ENCODE measurements at places on chromosomes 11 and 22. TPM values are rescaled to one million over a fixed set of nuclear protein-coding genes. Genes with fewer than 3 reads are reported as not detected.

- no peak for DNase-seq
Observed at GRCh38 chr22:18978506-18978905, 42.4 kb upstream of the PRODH start.

GRCh38 chr22:20465759-20466077, 28.1 kb upstream of the SCARF2 start:
- no peak for DNase-seq

DNA sequence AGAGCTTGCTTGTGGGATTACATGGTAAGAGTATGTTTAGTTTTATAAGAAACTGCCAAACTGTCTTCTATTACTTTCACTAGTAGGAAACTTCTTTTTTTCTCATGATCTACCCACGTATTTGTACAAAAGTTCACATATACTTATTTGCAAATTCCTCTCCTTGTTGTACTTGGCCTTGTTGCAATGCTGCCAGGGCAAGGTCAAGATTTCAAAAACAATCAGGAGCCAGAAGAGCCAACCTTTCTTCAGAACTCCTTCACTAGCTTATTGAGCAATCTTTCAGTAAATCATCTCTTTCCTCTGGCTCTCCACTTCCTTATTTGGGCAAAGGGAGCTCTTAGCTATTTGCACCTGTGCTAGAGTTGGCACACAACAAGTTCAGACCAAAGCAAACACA, 9.7 kb downstream of the SRSF8 start:
- DNase-seq: peak; percentile 90

The ARHGEF17 gene
- total RNA-seq: 80.6 TPM

DNA sequence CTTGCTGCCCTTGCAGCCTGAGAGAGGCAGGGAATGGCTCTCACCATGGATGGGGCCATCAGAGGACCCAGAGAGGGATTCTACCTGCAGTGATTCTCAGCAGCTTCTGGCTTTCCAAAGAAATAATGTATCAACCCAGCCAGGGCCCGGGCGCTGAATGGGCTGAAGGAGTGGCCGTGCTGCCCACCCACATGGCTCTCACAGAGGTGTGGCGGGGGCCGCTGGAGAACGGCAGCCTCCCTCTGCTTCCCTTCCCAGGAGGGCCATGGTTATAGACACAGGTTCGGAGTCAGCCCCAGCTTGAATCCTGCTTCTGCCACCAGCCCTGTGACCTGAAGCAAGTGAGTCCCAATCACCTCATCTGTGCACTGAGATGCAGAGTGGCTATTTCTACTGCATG, 82.7 kb downstream of the THAP12 start:
- no peak for DNase-seq

GRCh38 chr11:74330075-74330858, 18.8 kb upstream of the P4HA3 start:
- peak; percentile 87 for DNase-seq

The PUS3 gene
- 15.1 TPM for total RNA-seq

DNA sequence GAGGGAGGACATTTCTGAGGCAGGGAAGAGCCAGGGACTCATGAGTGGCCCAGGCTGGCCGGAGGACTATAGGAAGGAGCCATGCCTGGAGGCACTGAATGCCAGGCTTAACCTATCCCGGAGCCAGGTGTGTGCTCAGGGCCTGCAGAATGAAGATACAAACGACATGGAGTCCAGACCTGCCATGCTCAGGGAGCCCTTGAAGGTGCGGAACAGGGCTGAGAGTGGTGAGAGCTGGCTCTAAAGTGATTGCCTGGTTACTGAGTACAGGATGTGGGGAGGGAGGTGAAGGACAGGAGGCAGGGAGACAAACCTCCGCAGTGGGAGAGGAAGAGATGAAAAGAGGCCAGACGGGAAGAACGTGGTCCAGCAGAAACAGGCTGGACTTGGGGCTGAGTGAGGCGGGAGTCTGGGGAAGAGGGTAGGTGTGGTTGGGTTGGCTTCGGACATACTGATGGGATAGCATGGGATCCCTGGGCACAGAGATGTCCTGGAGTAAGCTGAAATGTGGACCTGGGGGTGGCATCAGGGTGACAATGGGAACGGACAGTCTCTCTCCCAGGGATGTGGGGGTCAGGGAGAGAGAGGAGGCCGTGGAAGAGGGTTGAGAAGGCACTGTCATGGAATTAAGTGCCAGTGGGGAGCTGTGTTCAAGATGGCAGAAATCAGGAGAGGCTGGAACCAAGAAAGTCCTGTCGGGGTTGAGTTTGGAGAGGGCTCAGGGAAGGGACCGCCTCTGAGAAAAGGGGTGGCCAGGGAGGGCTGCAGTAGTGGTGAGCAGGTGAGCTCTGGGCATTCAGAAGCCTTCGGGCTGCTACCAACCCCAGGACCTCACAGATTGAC, 1.5 kb upstream of the ANKRD13D start:
- DNase-seq: no peak

DNA sequence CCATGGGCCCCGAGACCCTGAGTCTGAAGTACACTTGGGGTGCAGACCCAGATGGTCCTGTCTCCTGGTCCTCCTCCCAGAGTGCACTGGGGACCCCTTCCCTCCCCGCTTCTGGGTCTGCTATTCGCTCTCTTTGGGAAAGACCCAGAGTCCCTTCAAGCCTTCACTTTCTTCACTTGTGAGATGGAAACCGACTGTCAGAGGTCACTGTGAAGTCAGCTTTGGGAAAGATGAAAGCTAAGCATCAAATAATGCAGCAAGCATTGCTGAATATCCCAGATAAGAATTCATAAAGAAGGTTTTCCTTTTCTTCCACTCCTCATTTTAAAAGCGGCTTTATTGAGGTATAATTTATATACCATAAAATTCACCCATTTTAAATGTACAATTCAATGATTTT, 105.0 kb upstream of the CSNK2A3 start:
- no peak for DNase-seq

The MFRP gene
- total RNA-seq: not detected

The CCDC83 gene
- not detected for total RNA-seq

The EHF gene
- not detected for total RNA-seq

GRCh38 chr11:123143476-123143875, 51.6 kb downstream of the CLMP start:
- no peak for DNase-seq

DNA sequence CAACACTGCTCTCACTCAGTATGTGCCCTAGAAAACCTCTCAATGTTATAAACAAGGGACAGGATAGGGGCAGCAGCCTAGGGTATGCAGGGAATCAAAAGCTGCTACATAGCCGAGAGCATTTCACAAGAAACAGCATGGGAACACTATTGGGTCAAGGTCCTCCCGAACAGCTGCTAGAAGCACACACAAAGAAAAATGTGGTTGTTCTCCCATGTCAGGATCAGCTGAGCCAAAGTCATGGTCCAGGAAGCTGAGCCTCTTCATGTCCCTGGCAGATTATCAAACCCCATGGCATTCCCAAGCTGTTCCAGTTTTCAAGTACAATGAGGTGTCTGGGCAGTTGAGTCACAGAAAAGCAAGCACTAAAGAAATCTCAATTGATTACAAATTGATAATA, 21.0 kb upstream of the GDPD4 start:
- DNase-seq: no peak

GRCh38 chr11:61111786-61112517, 9.7 kb downstream of the CD5 start:
- DNase-seq: no peak

The TSGA10IP gene
- not detected for total RNA-seq

- no peak for DNase-seq
Observed at GRCh38 chr11:12222055-12222792, 111.8 kb downstream of the MICAL2 start.

The APLNR gene
- 0.09 TPM for total RNA-seq

The POLR2F gene
- total RNA-seq: 106 TPM

- peak; percentile 8 for DNase-seq
Observed at GRCh38 chr22:29201782-29202181, 3.9 kb upstream of the EMID1 start.

The FANCF gene
- total RNA-seq: 7.4 TPM

DNA sequence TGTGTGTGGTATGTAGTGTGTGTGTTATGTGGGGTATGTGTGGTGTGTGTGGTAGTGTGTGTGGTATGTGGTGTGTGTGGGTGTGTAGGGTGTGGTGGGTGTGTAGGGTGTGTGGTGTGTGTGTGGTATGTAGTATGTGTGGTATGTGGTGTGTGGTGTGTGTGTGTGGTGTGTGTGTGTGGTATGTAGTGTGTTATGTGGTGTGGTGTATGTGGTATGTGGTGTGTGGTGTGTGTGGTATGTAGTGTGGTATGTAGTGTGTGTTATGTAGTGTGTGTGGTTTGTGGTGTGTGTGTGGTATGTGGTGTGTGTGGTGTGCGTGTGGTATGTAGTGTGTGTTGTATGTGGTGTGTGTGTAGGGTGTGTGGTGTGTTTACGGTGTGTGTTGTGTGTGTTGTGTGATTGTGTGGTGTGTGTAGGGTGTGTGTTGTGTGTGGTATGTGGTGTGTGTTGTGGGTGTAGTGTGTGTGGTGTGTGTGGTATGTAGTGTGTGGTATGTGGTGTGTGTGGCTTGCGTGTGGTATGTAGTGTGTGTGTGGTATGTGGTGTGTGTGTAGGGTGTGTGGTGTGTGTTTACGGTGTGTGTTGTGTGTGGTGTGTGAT, 4.2 kb upstream of the PPP6R2 start:
- no peak for DNase-seq
